ENCODE measurements at places on chromosomes 7 and 10.

- DNase-seq = no peak
Measured at GRCh38 chr7:102122026-102122425, 164.6 kb upstream of the SH2B2 start.

DNA sequence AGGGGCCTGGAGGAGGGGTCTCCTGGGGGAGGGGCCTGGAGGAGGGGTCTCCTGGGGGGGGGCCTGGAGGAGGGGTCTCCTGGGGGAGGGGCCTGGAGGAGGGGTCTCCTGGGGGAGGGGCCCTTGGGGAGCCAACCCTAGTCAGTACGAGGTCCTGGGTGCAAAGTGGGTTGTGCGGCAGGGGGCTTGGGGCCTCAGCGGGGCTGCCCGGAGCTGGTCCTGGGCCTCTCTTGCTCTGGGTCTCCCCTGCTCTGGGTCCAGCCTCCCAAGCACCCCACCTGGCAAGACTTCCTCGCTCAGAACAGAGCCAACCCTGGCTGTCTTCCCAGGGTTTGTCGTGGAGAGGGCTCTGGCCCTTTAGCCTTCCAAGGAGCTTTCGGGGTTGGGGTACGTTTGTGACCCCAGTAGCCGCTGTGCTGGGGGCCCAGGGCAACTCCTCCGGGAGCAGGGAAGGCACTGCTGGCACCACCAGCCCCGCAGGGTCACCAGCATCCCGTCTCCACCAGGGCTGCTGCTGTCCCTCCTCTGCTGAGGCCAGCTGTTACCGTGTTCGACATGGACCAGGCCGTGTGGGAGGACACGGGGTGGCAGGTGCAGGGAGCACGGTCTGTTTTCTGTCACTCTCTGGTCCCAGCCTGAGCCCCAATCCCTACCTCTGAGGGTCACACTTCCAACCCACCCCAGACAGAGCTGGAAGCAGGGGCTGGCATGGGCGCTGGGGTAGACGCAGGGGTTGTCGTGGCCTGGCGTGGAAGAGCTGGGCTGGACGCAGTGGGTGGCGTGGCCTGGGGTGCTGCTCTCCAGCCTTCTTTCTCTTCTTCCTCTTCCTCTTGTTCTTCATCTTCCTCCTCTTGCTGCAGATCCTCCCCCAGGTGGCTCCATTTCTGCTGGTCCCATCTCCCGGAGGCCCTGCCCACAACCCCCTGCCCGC, 22.8 kb downstream of the PWWP2B start:
- no peak for DNase-seq

- DNase-seq = no peak
Measured at GRCh38 chr7:39464350-39465054, 101.7 kb upstream of the YAE1 start.

- no peak for DNase-seq
Measured at GRCh38 chr7:93765475-93765874, 125.1 kb downstream of the TFPI2 start.

- no peak for DNase-seq
Measured at GRCh38 chr10:123096452-123096851, 39.3 kb upstream of the HMX3 start.

DNA sequence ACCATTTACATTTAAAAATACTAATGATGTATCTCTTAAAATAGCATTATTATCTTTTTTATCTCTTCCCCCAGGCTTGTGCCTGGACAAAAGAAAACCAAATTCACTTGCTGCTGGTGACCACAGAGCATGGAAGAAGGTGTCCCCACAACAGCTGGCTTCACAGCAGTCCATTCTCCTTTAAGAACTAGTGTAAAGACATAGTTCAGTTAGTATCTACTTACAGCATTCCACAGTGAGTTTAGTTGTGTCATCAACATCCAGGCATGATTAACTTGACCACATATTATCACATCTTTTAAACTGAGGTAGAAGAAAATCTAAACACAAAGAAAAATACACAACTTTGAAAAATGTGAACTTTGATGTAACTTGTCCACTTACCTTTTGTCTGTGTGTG, 55.0 kb downstream of the LRRC17 start:
- no peak for DNase-seq

GRCh38 chr10:42972946-42973345, 103.9 kb upstream of the RET start:
- DNase-seq = no peak

DNA sequence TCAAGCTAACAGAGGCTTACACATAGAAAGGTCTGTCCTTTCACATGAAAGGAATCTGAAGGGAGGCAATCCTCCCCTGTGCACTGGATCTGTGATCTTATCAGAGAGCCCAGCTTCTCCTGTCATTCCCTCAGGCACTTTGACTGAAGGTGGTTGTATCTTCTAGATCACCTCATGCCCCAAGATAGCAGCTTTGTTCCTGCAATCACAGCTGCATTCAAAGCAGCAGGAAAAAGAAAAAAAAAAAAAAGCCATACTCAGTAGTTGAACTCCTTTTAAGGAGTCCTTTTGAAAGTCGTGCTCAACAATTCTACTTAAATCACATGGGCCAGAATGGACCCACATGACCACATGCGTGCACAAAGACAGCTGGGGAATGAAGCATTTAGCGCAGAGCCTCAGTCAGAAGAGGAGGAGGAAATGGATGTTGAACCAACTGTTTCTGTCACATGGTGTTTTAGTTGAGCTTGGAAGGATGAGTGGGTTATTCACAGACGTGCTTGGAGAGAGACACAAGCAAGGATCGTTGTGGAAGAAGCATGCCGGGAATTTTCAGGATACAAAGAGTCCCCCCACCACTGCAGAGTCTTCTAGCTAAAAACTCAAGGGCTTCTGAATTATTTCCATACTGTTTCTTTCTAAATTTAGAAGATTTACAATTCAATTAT, 13.0 kb upstream of the PFKP start:
- no peak for DNase-seq

GRCh38 chr10:101367569-101368453, 13.8 kb downstream of the BTRC start:
- DNase-seq = no peak

GRCh38 chr7:140062118-140062527, 628 bp downstream of the PARP12 start:
- no peak for DNase-seq

DNA sequence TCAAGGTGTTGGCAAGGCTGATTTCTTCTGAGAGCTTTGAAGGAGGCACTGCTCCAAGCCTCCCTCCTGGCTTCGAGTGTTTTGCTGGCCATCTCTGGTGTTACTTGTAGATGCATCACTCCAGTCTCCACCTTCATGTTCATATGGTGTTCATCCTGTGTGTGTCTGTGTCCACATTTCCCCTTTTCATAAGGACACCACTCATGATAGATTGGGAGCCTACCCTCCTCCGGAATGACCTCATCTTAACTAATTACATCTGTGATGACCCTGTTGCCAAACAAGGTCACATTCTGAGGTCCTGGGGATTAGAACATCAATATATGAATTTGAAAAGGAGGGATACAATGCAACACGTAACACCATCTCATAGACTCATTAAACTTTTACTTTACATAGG, 119.0 kb downstream of the CREB5 start:
- DNase-seq = no peak

GRCh38 chr10:62647375-62648092, 157.0 kb upstream of the ADO start:
- DNase-seq = no peak

- no peak for DNase-seq
Measured at GRCh38 chr10:17802976-17803375, 6.2 kb upstream of the MRC1 start.

All from substantia nigra (tissue), 51 donors.